ENCODE measurements at places on chromosomes 12 and 14.

GRCh38 chr12:77031745-77032144, 33.6 kb downstream of the E2F7 start:
- no peak for DNase-seq

DNA sequence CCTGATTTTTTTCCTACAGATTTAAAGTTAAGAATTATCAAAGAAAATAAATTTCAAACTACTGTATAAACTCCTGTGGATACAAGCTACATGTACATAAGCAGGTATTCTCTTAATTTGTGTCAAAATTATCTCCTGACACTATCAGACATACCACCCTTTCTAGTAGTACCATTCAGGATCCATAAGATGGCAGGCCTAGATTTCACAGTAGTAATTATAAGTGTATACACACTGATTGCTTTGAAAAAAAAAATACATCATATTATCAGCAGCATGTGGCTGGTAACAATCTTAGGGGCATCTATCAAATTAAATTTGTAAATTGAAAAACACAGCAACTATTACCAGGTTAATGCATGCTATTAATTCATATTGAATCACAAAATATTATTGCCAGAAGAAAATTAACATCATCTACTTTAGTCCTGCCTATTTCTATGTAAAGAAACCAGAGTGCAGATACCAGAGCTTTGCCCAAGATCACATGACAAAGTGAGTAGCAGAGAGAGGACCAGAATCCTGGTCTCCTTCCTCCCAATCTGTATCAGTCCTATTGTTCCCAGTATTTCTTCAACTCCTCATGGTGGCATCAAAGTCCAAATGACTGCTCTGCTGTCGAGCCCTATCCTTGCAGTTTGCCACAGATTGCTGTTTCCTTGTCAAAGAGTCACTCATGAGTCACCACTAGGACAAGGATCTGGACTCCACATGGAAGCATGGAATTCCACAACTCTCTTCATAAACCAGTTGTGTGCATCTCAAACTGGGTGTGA, 27.7 kb upstream of the CALM1 start:
- no peak for DNase-seq

DNA sequence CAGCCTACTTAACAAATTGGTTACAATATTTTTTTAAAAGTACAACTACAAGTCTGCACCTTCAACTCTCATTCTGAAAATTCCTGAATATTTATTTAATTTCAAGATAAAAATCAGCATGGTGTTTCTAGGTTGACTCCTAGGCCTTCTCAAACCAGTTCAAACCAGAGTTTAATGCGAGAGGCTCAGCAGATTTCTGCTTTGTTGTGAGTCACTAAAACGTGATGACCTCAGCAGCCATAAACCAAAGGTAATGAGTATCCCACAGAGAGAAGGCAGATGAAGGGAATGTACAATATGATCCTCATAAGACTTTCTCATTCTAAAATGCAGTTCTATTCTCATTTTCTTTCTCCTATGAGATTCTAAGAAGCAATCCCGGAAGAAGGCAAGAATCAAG, 1.5 kb downstream of the PRDM4 start:
- no peak for DNase-seq

GRCh38 chr14:36935976-36936678, 236.3 kb downstream of the SLC25A21 start:
- no peak for DNase-seq

- no peak for DNase-seq
Measured at GRCh38 chr12:28189784-28190320, 404 bp upstream of the CCDC91 start.

DNA sequence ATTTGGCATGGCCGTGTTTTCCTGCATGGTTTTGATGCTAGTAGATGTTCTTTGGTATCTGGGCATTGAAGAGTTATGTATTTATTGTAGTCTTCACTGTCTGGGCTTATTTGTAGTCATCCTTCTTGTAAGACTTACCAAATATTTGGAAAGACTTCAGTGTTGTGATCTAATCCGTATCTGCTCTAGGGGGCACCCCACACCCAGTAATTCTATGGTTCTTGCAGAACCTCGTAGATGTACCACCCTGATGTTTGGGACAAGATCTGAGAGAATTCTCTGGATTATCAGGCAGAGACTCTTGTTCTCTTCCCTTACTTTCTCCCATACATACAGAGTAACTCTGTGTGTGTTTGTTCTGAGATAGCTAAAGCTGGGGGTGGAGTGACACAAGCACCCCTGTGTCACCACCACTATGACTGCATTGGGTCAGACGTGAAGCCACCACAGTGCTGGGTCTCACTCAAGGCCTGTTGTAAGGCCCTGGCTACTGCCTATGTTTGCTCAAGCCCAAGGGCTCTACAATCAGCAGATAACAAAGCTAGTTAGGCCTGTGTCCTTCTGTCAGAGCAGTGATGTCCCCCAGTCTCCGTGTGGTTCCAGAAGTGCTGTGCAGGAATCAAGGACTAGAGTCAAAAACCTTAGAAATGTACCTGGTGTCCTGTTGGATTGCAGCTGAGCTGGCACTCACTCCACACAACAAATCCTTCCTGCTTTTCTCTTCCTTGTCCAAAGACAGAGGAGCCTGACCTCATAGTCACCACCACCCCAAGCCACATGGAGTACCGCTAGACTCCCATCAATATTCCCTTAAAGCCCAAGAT, 9.6 kb downstream of the RDH16 start:
- DNase-seq = no peak

- no peak for DNase-seq
Measured at GRCh38 chr12:92469837-92470236, 233.0 kb upstream of the PLEKHG7 start.

- no peak for DNase-seq
Measured at GRCh38 chr14:72598306-72598705, 295.6 kb downstream of the DPF3 start.

DNA sequence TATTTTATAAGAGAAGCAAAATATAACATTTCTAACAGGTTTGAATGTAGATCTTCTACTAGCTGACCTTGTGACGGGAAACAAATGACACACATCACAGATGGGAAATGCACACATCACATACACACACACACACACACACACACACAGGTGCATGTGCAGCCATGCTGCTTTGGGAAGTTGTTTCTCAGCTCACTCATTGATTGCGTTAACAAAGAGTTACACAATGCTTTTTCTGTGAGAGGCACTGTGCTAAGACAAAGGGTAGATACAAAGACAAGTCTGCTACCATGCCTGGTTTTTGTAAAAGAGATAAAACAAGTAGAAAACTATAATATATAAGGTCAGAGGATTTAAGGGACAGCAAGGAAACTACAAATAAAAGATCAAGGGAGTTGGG, 1.3 kb upstream of the NR1H4 start:
- no peak for DNase-seq

DNA sequence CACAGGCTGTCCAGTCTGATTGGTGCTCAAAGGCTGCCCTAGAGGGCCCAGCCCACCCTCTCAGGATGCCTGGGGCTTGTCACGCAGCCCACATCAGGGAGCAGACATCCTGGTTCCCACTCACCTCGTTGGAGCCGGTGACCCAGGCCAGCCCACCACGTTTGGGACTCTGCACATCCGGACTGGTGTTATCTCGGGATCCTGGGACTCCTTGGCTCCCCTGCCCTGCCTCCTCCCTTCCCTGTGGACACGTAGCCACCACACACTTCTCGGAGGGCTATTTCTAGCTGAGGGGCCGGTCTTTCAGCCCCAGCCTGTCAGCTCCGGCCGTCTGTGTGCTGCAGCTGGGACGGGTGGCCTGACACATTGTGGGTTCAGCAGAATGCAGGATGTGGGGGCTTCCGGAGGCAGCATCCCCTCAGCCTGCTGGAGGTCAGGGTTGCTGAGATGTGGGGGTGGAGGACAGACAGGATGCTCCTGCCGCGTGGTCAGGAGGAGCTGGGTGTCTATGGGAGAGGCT, 12.8 kb upstream of the FGF23 start:
- no peak for DNase-seq

- no peak for DNase-seq
Measured at GRCh38 chr12:102406033-102406584, 74.3 kb downstream of the IGF1 start.

GRCh38 chr14:47674543-47675465, 601 bp downstream of the MDGA2 start:
- DNase-seq = no peak

GRCh38 chr12:13223179-13223804, 26.8 kb downstream of the EMP1 start:
- no peak for DNase-seq

- no peak for DNase-seq
Measured at GRCh38 chr12:104513681-104514080, 56.9 kb downstream of the CHST11 start.

GRCh38 chr12:11497995-11498394, 102.6 kb upstream of the PRB2 start:
- no peak for DNase-seq

DNA sequence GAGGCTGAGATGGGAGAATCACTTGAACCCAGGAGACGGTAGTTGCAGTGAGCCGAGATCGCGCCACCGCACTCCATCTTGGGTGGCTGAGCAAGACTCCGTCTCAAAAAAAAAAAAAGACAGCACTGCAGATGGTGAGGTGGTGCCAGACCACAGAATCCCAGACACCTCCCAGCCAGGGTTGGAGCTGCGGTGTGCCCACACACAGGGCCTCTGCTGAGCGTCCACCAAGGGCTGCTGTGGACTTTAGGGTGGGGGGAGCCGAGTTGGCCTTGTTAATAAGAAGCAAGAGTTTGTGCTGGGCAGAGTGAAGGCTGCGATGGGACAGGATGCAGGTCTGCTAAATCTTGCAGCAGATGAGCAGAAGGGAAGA, 14.2 kb downstream of the KMT5A start:
- DNase-seq = no peak

DNA sequence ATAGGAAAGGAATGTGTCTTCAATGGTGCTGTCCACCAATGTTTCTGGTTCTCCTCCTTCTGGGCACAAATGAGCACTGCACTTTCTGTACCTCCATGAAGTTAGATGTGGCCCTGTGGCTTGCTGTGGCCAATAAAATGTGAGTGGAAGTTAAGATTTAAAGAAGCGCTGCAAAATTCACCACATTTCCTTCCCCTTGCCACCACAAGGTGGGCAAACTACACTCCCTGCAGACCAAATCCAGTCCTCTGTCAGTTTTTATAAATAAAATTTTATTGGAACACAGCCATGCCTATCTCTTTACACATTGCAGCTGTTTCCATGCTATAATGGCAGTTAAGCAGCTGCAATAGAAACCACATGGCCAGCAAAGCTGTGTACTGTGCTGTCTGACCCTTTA, 141.4 kb upstream of the TMPO start:
- DNase-seq = no peak

DNA sequence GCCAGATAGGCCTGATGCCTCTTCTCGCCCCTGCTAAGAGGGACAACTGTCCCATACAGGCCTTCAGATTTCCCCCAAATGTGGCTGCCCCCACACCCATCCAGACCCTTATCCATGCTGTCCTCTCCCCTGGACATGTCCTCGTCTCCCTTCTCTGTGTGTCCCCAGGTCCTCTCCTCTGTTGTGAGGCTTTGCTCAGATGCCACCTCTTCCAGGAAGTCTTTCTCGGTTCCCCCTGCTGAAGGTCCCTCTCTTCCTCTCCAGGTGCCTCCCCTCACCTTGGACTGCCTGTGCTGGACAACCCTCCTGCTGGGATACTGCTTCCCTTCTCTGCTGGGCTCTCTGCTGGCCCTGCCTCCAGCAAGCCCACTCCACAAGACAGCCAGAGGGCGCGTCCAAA, 33.7 kb downstream of the BEGAIN start:
- no peak for DNase-seq

- DNase-seq = no peak
Measured at GRCh38 chr12:94299846-94300245, 151.5 kb downstream of the PLXNC1 start.

DNA sequence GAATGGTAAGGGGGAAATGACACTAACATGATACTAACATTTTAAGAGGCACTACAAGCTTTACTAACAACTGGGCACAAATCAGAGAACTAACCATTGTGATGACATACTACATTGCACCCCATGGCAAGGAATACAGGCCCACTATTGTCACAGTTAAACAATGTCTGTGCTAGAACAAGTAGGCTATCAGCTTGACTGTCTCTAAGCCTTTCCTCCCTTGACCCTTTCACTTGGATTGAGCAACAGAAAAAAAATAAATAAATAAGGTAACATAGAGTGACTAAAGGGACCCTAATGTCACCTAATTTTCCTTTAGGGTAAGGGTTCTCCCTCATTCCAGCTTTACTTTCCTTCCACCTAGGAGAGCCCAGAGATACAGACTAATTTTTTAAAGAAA, 4.4 kb downstream of the SLC38A2 start:
- no peak for DNase-seq

GRCh38 chr14:71815110-71815509, 117.1 kb upstream of the RGS6 start:
- DNase-seq = no peak

DNA sequence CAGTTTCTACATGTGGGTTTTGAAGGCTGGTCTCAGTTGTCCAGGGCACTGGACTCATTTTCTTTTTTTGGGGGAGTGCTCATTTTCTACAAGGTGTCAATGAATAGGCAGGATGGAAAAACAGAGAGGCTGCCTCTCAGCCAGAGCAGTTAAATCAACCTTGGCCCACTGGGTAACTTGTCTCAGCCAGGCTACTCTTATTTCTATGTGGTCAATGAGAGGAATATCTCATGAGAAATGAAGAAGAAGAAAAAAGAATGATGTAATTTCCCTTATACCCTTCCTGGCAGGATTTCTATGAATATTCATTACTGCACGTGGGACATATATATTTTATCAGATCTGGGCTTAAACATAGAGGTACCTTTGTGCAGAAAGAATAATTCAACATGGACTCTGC, 155.2 kb upstream of the E2F7 start:
- no peak for DNase-seq

GRCh38 chr12:95497031-95497430, 23.1 kb downstream of the METAP2 start:
- no peak for DNase-seq

DNA sequence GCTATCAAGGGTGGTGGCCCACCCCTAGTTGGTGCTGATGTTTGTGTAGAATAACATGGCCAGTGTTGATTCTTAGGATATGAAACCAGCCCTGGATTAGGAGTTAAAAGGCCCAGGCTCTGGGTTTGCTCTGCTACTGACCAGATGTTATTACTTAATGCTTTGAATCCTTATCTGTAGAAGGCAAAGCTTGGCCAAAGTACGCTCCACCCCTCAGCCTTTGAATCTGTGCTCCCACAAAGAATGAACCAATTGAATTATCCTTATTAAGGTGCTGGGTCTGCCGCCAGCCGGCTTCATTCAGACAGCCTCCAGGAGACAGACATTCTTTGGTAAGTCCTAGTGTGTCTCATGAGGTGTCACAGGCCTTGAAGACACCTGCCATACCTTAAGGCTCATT, 41.8 kb downstream of the AKAP3 start:
- no peak for DNase-seq

- DNase-seq = no peak
Measured at GRCh38 chr14:73753124-73753886, 39.1 kb upstream of the PNMA1 start.

DNA sequence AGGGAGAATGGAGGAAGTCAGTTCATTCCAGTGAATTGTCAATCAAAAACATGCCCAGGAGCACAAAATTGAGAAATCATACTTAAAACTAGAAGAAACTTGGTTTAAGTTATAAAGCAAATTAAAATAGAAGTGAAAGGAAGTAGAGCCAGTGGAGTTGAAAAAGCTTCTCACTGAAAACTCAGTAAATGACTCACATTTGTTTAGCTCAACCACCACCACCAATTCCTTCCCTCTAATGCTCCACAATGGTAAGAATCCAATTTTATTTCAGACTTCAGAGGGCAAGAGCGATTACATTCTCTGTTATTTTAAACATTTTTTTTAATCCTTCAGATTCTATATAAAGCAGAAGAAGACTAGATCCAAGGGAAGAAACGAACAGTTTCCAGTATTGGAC, 19.4 kb downstream of the UTP20 start:
- no peak for DNase-seq

GRCh38 chr12:93802698-93803423, 125.7 kb downstream of the CRADD start:
- DNase-seq = no peak

Measured in activated CD8-positive, alpha-beta memory T cell treated with anti-CD3 and anti-CD28 coated beads for 48 hours (primary cell).